Hematopoietic multipotent progenitor cell treated with erythropoietin and hydrocortisone succinate and interleukin-3 and kit ligand, for 4 days (in vitro differentiated cells): ENCODE measurements at places on chromosomes 1 and 21.

GRCh38 chr1:10325521-10325920 is 73.3 kb upstream of the PGD start:
- DNase-seq, result no peak

- no peak for DNase-seq
Observed at GRCh38 chr1:154859786-154860155, 10.3 kb downstream of the KCNN3 start.

DNA sequence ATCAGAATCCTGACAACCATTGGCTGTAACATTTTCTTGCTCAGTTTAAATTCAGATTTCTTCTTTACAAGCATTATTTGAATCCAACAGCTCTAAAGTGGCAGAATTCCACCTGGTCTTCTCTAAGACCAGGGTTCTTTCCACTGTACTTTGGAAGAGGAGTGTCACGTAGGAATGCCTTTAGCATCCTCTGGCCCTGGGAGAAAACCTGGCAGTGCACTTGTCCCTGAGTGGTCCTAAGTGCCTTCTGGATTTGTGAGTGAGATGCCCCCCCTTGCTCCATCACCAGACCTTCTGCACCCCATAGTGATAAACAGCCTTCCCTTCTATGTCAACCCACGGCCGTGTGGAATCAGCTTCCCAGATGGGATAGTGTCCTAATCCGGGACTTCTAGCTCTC is 57.1 kb upstream of the NHLH2 start:
- no peak for DNase-seq

- no peak for DNase-seq
Observed at GRCh38 chr1:117122330-117123025, 929 bp upstream of the TRIM45 start.

GRCh38 chr1:38929476-38929875 is 12.2 kb downstream of the RHBDL2 start:
- peak; percentile 21 for DNase-seq

DNA sequence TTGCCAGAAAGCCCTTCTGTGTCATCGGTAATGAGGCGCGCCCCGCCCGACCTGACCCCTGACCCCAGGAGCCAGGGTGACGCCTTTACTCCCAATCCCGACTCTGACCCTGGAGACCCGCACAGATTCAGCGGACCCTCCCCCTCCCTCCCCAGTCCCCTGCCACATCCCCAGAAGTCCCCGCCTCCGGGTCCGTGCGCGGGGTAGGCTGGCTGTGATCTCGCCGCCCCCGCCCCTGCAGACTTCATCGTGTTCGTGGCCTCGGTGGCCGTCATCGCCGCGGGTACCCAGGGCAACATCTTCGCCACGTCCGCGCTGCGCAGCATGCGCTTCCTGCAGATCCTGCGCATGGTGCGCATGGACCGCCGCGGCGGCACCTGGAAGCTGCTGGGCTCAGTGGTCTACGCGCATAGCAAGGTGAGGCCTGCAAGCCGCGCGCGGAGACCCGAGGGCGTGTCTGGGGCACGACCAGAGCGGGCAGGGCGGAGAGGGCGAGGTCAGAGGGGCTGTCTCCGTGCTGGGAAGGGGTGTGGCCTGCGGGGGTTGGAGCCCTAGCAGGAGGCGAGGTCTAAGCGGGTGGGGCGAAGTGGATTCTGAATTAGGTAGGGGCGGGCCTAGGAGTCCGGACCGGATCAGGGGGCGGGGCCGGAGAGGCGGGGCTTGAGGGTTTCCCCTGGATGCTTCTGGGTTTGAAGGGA is 34.8 kb downstream of the KCNQ4 start:
- DNase-seq, result peak; percentile 96

DNA sequence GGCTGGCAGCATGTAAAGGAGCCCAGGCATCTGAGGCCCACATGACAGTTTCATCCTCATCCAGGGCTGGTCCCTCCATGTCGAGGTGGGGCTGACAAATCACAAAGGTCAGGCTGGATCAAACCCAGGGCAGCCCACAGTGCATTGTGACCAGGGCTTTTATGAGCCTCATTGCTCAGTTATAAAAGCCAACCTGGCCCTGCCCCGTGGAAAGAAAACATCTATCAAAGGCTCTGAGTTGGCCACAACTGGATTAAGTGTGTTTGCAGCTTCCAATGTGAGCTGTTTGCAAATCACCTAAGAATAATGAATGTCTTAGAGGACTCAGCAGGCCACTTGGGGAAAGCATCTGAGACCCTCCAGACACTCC is 45.4 kb downstream of the GRHL3 start:
- no peak for DNase-seq

GRCh38 chr1:94396356-94397010 is 21.7 kb upstream of the ABCD3 start:
- DNase-seq, result no peak

- DNase-seq, result no peak
Observed at GRCh38 chr1:226762988-226763904, 24.2 kb upstream of the ITPKB start.

- no peak for DNase-seq
Observed at GRCh38 chr1:185377831-185378230, 60.8 kb upstream of the IVNS1ABP start.

- DNase-seq, result no peak
Observed at GRCh38 chr1:226525750-226526149, 22.8 kb upstream of the STUM start.

DNA sequence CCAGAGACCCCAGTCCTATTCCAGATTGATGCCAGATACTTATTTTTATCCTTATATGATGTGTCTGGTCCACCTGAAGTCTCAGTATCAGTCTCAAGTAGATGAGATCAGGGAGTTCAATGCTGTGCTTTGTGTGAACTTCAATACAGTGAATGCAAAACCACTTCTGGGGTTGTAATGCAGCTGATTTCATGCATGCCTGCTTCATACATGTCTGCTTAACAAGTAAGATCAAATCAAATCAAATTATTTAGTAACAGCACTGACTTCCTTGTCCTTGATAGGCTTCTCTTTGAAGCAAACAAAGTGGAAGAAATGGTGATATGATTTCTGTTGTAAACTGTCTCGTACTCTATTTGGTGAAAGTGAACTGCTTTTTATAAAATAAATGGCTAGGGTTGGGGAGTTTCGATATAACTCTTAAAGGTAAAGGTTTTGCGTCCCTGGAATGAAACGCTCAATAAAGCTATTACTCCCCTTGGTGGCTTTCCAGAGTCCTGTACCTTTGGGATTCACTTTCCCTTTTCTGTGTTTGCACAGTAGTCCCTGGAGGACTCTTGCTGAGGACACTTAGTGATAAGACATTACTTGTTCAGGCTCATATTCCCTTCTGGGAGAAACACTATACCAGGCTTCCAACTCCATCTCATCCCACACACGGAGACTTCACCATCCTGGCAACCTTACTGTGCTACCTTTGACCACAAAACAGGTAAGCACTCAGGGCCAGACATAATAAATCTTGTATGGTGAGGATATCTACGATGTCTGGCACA is 59.3 kb downstream of the FH start:
- DNase-seq, result no peak
